ENCODE measurements at places on chromosomes 11 and 22. TPM values are rescaled to one million over a fixed set of nuclear protein-coding genes. Genes with fewer than 3 reads are reported as not detected.

The SNX32 gene
- total RNA-seq = not detected

The OR4X1 gene
- total RNA-seq = not detected

The MS4A15 gene
- total RNA-seq = not detected

The PHLDA2 gene
- total RNA-seq = not detected

The RIMBP3B gene
- 0.41 TPM for total RNA-seq

The ASCC2 gene
- total RNA-seq = 30.9 TPM

The KCNA4 gene
- total RNA-seq = 5.7 TPM

The HINFP gene
- 27.6 TPM for total RNA-seq

The C11orf87 gene
- total RNA-seq = 5.9 TPM

- H3K27me3 ChIP-seq = no peaks in the 10 kb centered on the region
- H3K27ac ChIP-seq = no peak overlapping the region
- DNase-seq = no peak
- H3K4me1 ChIP-seq = no peaks in the 10 kb centered on the region
- no peaks in the 10 kb centered on the region for H3K36me3 ChIP-seq
Measured at GRCh38 chr11:80944758-80945157, 1503.9 kb upstream of the TENM4 start.

DNA sequence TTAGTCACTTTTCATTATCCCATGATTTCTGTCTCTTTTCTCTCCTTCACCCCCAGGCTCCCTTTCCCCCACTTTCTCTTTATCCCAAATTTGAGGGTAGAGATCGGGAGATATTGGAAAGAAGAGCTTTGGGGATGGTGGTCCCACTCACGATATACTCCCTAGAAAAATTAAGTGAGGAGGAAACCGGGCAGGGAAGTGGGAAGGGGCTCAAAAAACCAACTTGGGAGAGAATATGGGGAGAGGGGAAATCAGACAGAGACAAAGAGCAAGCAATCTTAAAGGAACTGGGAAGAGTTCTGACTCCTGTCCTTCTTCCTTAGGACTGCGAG, 941 bp upstream of the DCHS1 start:
- H3K36me3 ChIP-seq = no peaks in the 10 kb centered on the region
- peak overlapping the region; percentile 96 for H3K27ac ChIP-seq
- H3K27me3 ChIP-seq = no peaks in the 10 kb centered on the region
- no peak for DNase-seq
- no peaks in the 10 kb centered on the region for H3K4me1 ChIP-seq
- peak overlapping the region; percentile 56 for H3K4me3 ChIP-seq

- H3K36me3 ChIP-seq = no peaks in the 10 kb centered on the region
- H3K4me3 ChIP-seq = no peak overlapping the region
- no peak for DNase-seq
- no peak overlapping the region for H3K27ac ChIP-seq
Measured at GRCh38 chr22:19473578-19473977, 5.4 kb downstream of the UFD1 start.

GRCh38 chr11:61718046-61718531, 34.3 kb upstream of the MYRF start:
- H3K4me3 ChIP-seq = peak overlapping the region; percentile 46
- H3K4me1 ChIP-seq = no peaks in the 10 kb centered on the region
- no peaks in the 10 kb centered on the region for H3K27me3 ChIP-seq
- H3K36me3 ChIP-seq = no peaks in the 10 kb centered on the region
- no peak for DNase-seq
- H3K27ac ChIP-seq = peak overlapping the region; percentile 64

- DNase-seq = no peak
- H3K36me3 ChIP-seq = no peaks in the 10 kb centered on the region
- H3K27ac ChIP-seq = no peak overlapping the region
- H3K4me1 ChIP-seq = no peaks in the 10 kb centered on the region
- H3K27me3 ChIP-seq = no peaks in the 10 kb centered on the region
Measured at GRCh38 chr11:114302663-114303062, 6.5 kb downstream of the NNMT start.

GRCh38 chr11:8032122-8032521, 45.0 kb downstream of the EIF3F start:
- no peak overlapping the region for H3K4me3 ChIP-seq
- no peak overlapping the region for H3K27ac ChIP-seq
- no peaks in the 10 kb centered on the region for H3K36me3 ChIP-seq
- no peak for DNase-seq

DNA sequence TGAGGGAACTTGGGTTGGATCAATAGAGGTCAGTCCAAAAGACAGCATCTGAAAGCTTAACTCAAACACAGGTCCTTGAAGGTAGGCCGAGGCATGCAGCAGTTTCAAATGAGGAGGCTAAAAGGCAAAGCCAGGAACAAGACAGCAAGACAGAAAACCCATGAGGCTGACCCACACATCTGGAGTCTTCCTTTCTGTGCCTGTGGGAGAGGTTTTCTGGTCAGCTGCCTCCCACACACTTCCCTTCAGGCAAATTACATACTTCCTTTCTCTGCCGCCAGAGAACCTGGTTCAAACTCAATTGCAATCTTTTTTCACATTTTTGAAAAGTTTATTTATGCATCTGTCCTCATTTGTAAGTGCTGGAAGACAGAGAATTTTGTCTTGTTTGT, 29.8 kb upstream of the CRTAM start:
- no peaks in the 10 kb centered on the region for H3K27me3 ChIP-seq
- no peaks in the 10 kb centered on the region for H3K36me3 ChIP-seq
- H3K27ac ChIP-seq = peak overlapping the region; percentile 80
- DNase-seq = no peak
- no peaks in the 10 kb centered on the region for H3K4me1 ChIP-seq

GRCh38 chr11:128727796-128728431, 34.0 kb downstream of the FLI1 start:
- peak overlapping the region; percentile 48 for H3K27ac ChIP-seq
- H3K4me3 ChIP-seq = no peak overlapping the region
- H3K27me3 ChIP-seq = no peaks in the 10 kb centered on the region
- H3K4me1 ChIP-seq = no peaks in the 10 kb centered on the region

DNA sequence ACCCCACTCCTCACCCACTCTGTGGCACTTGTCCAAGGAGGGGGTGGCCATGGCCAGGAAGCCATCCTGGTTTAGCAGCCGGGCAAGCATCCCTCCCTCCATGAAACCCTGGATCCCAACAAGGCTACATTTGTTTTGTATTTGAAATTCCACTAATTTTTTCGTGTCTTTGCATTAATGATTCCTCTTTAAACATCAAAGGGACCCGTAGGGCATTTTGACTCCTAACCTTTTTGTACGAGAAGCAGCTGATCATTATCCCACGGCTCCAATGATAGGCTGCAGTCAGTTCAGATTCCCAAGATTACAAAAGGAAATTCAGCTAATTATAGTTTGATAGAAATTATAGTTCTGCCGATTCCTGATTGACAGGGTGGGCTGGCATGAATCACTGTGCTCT, 10.7 kb downstream of the MYEOV start:
- no peaks in the 10 kb centered on the region for H3K27me3 ChIP-seq
- no peak for DNase-seq
- no peaks in the 10 kb centered on the region for H3K36me3 ChIP-seq
- H3K27ac ChIP-seq = no peak overlapping the region

DNA sequence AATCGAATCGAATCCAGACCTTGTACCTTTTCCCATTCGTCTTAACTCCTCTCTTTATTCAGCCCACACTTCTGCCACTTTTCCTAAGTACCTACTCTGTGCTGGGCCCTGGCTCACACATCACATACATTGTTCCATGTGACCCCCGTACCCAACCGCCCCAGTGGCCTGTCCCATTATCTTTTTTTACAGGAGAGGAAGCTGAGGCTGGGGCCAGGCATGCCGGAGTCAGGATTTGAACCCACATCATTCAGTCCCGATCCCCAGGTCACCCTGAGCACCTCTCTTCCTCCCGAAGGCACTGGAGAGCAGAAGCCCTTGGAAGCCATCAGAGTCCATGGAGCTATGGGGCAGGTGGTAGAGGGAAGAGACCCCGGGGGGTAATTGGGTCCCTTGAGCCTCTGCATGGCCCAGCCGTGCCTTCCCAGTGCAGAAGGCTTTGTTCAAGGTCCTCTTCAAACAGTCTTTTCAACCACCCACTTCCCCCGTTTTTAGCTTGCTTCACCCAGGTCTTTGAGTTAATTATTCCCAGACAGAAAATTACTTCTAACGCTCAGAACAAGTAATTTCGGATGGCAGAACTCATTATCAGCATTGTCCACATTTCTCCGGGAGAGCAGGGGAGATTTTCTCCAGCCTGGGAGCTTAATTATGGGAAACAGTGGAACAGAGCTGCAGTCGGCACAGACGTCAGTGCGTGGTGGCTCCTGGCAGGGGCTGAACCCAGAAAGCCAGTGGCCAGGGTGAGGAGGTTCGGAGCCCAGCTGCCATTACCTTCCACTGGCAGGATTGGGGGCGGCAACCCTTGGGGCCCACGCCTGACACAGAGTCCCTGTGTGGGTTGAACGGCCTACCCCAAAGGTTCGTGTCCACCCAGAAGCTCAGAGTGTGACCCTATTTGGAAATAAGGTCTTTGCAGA, 82.4 kb upstream of the RTL6 start:
- no peaks in the 10 kb centered on the region for H3K4me1 ChIP-seq
- H3K27ac ChIP-seq = no peak overlapping the region
- H3K27me3 ChIP-seq = no peaks in the 10 kb centered on the region
- H3K4me3 ChIP-seq = no peak overlapping the region

- H3K4me1 ChIP-seq = no peaks in the 10 kb centered on the region
- H3K4me3 ChIP-seq = no peak overlapping the region
- H3K36me3 ChIP-seq = no peaks in the 10 kb centered on the region
- DNase-seq = no peak
Measured at GRCh38 chr11:13292970-13293369, 15.4 kb downstream of the BMAL1 start.

DNA sequence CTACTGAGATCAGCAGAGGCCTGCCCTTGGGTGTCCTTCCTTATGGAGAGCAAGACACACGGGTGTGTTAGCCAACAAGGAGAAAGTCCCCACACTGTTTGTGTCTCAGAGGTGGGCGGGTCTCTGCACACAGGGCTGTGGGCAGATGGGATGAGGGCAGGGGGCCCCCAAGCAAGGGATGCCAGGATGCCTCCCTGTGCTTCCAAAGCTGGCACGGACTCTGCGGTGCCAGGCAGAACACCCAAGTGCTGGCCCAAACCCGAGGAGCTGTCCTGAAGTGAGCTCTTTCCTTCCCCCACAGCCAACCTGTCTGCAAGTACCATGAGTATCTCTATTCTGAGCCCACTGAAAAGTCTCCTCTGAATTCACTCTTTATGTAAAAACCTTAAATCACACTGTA, 273.3 kb downstream of the CTTN start:
- no peak overlapping the region for H3K4me3 ChIP-seq
- no peaks in the 10 kb centered on the region for H3K4me1 ChIP-seq
- DNase-seq = no peak
- no peak overlapping the region for H3K27ac ChIP-seq
- no peaks in the 10 kb centered on the region for H3K36me3 ChIP-seq

GRCh38 chr22:49672014-49672516, 155.6 kb downstream of the BRD1 start:
- H3K27ac ChIP-seq = no peak overlapping the region
- H3K4me3 ChIP-seq = no peak overlapping the region
- no peaks in the 10 kb centered on the region for H3K36me3 ChIP-seq
- peaks cover 10% of the 10 kb centered on the region for H3K27me3 ChIP-seq
- H3K4me1 ChIP-seq = no peaks in the 10 kb centered on the region

- H3K4me3 ChIP-seq = no peak overlapping the region
- no peak for DNase-seq
- no peak overlapping the region for H3K27ac ChIP-seq
- H3K36me3 ChIP-seq = no peaks in the 10 kb centered on the region
- H3K27me3 ChIP-seq = no peaks in the 10 kb centered on the region
Measured at GRCh38 chr11:64650923-64651523, 60.0 kb downstream of the SLC22A12 start.

DNA sequence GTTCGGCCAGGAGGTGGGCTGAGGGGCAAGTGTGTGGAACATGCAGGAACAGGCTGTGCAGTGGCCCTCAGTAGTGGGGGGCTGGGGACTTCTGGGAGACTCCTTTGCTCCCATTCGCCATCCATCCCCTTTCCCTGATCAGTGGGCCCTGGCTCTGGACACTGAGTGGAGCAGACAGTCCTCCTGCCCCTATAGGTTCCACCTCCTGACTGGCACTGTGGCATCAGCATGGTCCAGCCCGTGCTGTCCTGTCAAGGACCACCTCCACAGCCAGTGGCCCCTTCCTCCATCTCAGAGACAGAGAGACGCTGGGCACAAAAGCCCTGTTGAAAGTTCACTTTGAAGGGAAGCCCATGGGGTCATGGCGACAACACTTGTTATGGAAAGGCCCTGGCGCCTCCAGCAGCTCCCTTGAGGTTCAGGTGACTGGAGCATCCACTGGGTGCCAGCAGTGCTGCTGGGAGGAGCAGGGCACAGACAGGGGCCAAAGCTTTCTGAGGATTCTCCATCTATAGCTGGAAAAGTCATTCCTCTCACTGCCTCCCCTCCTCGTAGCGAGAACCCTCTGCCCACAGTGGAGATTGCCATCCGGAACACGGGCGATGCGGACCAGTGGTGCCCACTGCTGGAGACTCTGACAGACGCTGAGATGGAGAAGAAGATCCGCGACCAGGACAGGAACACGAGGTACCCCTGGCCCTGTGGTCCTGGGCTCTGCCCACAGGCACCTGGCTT, 5.6 kb downstream of the DERL3 start:
- no peak for DNase-seq
- H3K4me3 ChIP-seq = no peak overlapping the region
- no peak overlapping the region for H3K27ac ChIP-seq
- no peaks in the 10 kb centered on the region for H3K27me3 ChIP-seq
- H3K36me3 ChIP-seq = no peaks in the 10 kb centered on the region

DNA sequence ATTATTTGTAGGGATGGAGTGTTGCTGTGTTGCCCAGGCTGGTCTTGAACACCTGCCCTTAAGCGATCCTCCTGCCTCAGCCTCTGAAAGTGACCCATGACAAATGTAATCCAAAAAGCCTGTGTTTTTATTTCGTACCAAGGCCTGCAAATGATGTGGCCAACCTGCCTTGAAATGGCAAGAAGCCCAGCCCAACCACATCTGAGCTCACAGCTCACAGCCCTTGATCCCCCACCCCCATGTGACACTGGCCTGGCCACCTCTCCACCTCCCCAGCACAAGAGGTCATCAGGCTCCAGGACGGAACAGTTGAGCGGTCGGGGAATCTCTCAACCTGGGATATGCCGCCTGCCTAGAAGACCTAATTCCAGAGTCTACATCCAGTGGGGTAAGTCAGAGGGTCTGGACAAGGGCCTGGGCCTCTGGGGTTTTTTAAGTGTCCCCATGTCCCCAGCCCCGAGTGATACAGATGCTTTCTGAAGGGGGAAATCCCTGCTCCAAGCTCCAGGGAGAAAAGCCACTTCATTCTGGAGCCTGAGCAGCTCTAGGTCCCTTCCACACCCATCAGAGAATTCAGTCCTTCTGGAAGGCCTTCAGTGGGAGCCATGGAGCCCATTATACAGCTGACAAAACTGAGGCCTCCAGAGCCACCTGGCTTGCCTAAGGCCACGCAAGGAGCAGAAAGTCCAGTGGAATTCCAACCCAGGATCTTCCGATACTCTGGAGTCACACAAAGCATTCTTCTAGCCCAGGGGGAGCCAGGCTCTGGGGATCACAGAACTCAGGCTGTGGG, 70.7 kb downstream of the MN1 start:
- H3K27me3 ChIP-seq = no peaks in the 10 kb centered on the region
- no peak overlapping the region for H3K27ac ChIP-seq
- DNase-seq = no peak
- no peaks in the 10 kb centered on the region for H3K4me1 ChIP-seq
